ENCODE measurements at places on chromosomes 16 and 17.

GRCh38 chr17:79306424-79307318 is 232.0 kb downstream of the ENGASE start:
- DNase-seq, result no peak

- DNase-seq, result no peak
Observed at GRCh38 chr17:64401244-64401860, 10.7 kb upstream of the PECAM1 start.

GRCh38 chr17:2244545-2245525 is 58.8 kb downstream of the SMG6 start:
- DNase-seq, result peak; percentile 86

DNA sequence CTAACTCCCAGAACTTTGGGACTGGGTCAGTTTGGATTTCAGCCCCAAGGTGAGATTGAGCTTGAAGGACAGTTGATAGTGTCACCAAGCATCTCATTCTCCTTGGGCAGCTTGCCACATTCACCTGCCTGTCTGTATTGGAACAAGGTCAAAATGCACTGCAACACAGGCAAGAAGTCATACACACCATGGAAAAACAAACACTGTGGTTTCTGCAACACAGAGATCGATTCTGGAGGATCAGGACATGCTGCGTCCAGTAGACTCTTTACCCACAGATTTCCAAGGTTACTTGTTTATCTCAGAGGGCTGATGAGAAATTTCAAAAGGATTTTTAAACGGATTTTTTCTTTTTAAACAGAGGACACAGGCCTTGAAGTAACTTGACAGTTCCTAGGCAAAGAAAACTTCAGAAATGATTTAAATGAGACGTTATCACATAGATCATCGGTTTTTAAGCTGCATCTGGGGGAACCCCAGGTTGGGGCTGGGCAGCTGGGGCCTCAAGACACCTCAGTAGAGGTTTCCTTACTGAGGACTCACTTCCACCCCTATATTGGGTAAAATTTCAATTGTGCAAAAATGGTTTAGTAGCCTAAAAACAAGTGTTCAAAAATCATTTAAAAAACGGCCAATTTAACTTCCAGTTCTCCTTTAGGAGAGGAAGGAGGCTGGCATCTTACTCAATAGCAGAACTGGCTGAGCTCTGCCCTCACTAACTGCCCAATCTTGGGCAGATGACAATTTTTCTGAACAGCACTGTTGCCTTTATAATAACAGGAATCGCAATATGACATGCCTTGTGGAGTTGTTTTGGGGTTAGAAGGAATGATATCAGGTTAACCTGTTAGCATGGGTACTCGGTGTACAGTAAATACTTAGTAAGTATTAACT is 299.3 kb downstream of the XYLT1 start:
- DNase-seq, result no peak

DNA sequence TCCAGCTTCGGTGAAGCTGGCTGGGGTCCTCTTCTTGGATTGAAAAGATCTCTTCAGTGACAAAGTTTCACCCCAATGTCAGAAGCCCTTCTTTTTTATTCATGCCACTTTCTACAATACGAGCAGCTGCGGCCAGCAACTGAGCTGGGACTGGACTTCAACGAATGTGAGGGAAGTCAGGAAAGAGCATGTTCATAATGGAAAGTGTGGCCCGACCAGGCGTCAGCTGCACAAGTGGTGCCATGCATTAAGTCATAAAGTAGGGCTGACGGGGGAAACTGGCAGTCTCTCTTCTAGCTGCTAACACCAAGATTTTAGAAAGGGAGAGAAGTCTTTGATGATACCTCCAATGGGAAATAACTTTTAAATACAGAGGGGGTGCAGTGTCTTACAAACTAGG is 192.6 kb downstream of the PARN start:
- no peak for DNase-seq

- no peak for DNase-seq
Observed at GRCh38 chr17:65759532-65759931, 198.1 kb upstream of the AXIN2 start.

GRCh38 chr17:37824534-37825485 is 80.0 kb upstream of the HNF1B start:
- no peak for DNase-seq

DNA sequence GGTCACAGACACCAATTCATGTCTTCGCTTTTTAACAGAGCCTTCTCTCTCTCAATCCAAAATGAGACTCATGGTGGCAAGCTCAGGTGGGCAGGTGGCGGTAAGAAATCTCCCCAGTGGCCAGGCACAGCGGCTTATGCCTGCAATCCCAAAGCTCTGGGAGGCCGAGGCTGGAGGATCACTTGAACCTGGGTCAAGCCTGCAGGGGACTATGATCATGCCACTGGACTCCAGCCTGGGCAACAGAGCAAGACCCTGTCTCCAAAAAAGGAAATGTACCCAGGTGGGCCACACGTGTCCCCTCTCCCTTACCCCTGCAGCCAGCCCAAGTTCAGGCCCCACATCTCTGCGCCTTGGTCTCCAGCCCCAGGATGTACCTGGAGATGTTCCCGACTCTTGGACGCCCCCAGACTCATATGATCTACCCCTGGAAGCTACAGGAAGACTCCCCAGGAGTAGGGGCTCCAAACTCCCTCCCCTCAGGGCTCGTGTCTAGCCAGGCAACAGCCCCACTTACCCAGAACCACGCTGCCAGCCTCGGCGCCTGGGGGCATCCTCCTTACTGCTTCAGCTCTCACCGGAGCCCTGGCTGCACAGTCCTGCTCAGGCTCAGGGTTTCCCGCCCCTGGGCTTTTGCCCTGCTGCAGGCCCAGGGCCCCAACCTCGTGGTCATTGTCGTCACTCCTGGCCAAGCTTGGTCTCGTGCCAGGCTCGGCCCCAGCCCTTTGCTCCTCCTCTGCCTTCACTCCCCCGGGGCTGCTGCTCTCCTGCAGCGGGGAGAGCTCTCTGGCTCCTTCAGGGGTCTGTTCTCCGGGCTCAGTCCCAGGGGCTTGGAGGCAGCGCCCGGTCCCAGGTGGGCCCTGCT is 16.2 kb downstream of the MYLK3 start:
- no peak for DNase-seq

DNA sequence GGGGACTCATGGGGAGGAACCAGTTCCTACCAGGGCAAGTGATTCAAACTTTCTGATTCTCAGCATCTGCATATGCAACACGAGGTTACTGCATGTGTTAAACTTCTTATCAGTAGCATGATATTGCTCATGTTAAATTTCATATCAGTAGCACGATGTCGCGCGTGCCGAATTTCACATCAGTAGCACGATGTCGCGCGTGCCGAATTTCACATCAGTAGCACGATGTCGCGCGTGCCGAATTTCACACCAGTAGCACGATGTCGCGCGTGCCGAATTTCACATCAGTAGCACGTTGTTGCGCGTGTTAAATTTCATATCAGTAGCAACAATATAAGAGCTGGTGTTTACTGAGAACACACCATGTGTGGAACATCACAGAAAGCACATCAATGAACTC is 221.6 kb downstream of the GSG1L start:
- DNase-seq, result no peak

- DNase-seq, result no peak
Observed at GRCh38 chr16:49484936-49485335, 111.3 kb downstream of the C16orf78 start.

DNA sequence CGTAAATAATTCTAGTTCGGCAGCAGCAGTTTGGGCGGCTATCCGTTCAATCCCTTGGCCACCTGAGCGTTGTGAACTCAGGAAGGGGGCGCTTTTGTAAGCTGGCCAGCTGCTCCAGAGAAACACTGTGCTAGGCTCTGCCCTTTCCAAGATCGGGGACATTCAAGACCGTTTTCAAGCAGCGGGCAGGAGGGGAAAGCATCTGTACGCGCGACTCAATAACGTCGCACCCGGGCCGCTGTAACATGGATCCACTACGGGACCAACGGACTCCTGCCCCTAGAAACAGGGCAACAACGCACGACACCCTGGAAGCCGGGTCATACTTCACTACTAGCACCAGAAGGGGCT is 463 bp downstream of the TOP2A start:
- no peak for DNase-seq

- DNase-seq, result no peak
Observed at GRCh38 chr16:12110361-12111107, 134.0 kb downstream of the SNX29 start.

- no peak for DNase-seq
Observed at GRCh38 chr17:75925912-75926311, 14.9 kb downstream of the FBF1 start.

DNA sequence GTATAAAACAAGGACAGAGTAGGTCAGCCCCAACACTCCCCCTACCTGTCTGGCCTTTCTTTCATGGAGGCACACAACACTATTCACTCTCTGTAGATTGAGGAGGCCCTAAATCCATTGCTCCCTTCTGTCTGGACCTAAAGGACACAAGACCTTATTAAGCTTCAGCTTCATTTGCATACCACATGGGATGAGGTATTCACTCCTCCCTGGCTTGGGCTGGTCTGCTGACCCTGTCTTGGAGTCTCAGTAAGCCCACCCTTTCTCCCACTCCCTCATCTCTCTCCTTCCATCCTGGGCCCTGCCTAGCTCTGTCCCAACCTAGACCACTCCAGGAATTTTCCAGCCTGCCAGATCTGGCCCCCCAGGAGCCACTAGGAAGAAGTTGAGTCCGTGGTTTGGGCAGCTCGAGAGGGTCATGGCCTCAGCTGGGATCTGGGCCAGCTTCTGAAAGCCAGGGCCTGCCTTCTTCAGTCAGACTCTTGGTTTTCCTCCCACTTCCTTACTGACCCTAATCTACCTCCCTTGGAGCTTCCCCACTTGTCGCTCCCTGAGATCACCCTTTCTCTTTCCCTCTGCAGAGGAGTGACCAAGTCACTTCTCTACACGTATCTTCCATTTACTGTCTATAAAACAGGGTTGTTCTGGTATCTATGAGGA is 6.5 kb upstream of the LLGL1 start:
- no peak for DNase-seq

GRCh38 chr17:53119773-53120172 is 703.0 kb upstream of the KIF2B start:
- DNase-seq, result no peak

- no peak for DNase-seq
Observed at GRCh38 chr16:2598723-2599122, 60.9 kb downstream of the PDPK1 start.

GRCh38 chr17:57111386-57111785 is 26.3 kb downstream of the AKAP1 start:
- no peak for DNase-seq

GRCh38 chr17:13931800-13932460 is 137.4 kb upstream of the COX10 start:
- DNase-seq, result no peak

GRCh38 chr17:39562976-39563375 is 44.7 kb downstream of the NEUROD2 start:
- no peak for DNase-seq

GRCh38 chr17:27239046-27239445 is 54.9 kb upstream of the WSB1 start:
- no peak for DNase-seq

DNA sequence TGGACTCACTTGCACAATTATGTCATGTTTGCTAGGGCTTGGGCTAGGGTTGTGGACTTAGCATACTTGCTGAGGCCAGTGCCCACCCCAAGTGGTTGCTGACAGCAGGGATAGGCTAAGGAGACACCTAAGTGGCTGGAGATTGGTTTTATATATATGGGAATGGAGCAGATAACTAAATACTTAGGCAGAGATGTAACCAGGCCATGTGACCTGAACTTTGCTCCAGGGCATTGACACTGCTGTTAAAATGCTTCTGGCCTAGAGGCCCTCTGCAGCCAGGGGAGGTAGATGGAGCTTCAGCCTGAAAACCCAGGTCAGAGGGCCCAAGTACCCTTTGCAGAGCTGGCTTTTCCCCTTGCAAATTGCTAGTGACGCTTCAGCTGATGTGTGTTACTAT is 1.4 kb upstream of the ITGB3 start:
- no peak for DNase-seq

DNA sequence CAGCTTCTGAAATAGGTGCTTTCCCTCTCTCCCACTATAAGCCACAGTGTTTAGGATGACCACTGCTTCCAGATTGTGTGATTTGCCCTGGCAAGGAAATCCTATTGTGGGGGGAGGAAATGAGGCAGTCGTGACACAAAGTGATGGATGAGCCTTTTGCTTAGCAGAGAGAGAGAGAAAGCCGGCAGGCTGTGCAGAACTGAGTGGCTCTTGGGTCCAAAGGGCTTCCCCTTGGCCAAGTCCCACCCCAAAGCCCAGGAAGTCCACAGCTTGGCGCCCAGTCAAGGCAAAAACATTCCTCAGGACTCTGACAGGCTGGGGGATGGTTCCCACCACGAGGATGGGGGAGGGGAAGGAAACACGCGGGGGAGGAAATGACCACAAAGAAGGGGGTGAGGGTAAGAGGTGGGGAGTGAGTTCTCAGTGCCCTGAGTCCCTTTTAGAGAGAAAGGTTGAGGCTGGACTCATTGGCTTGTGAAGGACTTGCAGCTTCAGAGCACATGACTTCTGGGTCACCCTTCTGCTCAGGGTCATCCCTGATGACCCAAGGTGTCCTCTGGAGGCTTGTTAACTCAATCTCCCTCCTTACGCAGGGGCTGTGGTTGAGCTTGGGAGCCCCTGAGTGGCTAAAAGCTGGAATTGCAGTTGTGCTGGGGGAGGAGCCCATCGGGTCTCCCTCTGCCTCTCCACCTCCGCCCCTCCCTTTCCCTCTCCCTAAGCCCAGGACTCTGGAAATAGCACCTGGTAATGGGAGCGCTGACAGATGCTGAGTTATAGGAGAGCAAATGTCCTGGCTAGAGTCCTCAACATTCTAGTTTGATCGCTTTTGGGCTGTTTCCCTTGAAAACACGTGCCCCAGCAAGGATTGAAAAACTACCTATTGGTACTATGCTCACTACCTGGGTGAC is 10.3 kb upstream of the MSL1 start:
- peak; percentile 89 for DNase-seq

DNA sequence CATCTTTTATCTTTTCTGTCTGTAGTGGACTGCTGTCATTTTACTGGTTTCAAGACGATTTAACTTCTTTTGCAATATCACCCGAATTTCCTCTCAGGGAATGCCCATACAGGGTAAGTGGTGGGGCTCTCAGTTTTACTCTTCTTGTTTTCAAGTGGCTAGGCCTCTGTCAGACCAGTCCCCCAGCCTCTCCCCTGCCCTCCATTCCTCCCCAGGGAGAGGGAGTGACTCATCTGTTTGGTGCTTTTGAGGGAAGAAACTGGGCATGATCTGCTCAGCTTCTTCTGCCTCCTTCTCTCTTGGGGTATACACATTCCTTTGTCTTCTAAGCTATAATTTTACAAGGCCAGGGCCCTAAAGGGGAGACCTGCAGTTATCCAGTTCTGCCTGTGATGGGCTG is 332.0 kb downstream of the CBLN1 start:
- DNase-seq, result no peak

- DNase-seq, result no peak
Observed at GRCh38 chr17:49201481-49201927, 8.9 kb downstream of the GNGT2 start.

DNA sequence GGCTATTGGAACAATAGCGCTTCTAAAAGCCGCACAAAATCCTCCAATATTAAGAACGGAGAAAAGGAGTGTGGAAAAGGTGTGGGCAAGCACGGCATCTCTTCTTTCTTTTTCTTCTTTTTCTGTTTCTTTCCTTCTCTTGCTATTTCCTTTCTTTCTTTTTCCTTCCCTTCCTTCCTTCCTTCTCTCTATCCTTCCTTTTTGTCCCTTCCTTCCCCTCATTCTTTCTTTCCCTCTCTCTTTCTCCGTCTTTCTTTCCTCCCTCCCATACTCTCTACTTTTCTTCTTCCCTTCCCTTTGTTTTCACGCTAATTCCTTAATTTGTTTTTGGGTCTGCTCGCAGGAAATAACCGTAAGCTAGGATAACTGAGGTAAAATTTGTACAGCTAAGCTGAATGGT is 478.2 kb downstream of the MAF start:
- no peak for DNase-seq
